ENCODE measurements at places on chromosomes 4 and X. TPM values are rescaled to one million over a fixed set of nuclear protein-coding genes. Genes with fewer than 3 reads are reported as not detected.

DNA sequence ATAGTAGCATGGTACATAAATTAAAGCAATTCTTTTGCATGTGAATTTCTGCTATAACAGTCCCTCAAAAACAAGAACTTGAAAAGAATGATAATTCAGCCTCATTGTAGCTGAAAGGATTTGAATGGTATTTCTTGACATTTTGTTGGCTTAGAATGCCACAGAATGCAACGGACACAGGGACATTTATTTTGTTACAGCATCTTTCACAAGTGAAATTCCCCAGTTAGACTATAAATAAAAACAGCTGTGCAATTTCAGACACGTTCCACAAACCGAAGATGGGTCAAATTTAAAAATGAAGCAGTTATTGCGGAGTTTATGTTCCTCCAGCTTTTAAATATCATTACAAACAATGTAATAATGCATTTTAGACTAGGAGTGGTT, 82.8 kb upstream of the AMELX start:
- DNase-seq, result no peak

DNA sequence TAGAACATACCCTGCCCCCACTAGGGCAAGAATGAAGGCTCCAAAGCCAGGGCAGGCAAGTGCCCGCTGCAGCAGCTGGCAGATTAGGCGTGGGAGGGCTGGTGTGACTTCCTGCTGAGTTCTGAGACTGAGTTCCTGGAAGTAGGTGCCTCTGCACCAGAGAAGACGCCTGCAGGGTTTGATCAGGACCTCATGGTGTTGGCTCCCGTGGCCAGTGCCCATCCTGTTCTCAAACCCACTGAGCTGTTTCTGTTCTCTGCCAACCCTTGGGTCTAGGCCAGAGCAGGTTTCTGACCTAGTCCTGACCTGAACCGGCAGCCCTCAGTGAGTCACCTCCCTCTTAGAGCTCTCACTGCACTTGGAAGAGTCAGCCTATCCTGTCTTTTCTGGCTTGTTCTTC, 220.7 kb downstream of the HS6ST2 start:
- DNase-seq, result no peak

DNA sequence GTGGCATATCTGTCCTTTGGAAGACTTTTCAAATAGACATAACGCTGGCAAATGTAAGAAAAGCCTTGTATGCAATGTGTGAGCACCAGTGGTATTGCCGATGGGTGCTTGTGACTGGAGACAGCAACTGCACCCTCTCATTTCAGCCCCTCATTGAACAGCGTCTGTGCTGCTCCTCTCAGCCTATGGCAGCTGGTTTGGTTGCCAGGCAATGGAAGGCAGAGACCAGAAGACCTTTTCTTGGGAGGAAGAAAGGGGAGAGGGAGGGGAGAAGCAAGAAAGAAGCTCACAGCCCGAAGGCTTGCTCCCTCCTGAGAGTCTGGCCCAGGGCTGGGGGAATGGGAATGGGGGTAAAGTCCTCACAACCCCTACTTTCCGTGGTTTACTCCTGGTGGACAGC, 20.2 kb downstream of the ZCCHC13 start:
- DNase-seq, result no peak

DNA sequence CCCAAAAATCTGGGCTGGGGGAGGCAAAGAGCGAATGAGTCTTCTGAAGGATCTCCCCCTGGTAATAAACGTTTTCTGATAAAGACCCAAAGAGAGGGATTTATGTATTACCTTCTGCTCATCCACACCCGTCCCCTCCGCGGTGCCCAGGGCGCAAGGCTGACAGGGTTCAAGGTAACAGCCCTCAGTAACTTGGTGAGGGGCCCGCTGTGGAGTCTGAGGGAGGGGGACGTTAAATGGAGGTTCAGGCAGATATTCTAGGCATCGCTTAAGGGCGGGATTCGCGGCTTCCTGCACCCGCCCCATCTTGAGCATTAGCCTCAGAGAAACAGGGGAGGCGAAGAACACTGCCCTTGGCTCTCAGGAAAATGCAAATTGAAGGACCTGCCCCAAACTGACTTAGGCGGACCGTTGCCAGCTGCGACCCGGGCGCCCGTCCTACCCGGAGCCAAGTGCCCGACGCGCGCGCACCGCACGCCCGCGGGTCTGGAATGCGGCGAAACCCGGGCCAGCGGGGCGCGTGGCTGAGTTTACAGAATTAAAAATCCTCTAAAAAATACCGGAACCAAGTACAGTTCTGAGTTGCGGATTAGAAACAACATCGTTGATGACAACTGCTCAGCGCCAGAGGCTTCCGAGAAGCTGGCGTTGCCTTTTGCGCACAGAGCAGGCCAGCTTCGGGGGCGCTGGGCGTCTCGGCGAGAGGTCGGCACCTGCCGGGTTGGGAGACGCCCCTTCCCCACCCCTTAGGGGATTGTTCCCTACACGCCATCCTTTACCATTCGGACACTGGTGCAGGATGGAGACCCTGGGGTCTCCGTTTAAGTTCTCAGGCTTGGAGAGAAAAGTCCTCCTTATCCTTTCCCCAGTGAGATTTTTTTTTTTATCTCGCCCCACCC, 2.8 kb downstream of the HELT start:
- DNase-seq, result no peak

GRCh38 chr4:125979950-125980349, 665.2 kb downstream of the FAT4 start:
- DNase-seq, result no peak

GRCh38 chr4:41349021-41349420, 92.3 kb downstream of the UCHL1 start:
- DNase-seq, result no peak

GRCh38 chr4:176565049-176565448, 227.7 kb downstream of the VEGFC start:
- no peak for DNase-seq

- no peak for DNase-seq
These were observed 137.8 kb downstream of the GPM6A start for GRCh38 chr4:175674219-175674618.

DNA sequence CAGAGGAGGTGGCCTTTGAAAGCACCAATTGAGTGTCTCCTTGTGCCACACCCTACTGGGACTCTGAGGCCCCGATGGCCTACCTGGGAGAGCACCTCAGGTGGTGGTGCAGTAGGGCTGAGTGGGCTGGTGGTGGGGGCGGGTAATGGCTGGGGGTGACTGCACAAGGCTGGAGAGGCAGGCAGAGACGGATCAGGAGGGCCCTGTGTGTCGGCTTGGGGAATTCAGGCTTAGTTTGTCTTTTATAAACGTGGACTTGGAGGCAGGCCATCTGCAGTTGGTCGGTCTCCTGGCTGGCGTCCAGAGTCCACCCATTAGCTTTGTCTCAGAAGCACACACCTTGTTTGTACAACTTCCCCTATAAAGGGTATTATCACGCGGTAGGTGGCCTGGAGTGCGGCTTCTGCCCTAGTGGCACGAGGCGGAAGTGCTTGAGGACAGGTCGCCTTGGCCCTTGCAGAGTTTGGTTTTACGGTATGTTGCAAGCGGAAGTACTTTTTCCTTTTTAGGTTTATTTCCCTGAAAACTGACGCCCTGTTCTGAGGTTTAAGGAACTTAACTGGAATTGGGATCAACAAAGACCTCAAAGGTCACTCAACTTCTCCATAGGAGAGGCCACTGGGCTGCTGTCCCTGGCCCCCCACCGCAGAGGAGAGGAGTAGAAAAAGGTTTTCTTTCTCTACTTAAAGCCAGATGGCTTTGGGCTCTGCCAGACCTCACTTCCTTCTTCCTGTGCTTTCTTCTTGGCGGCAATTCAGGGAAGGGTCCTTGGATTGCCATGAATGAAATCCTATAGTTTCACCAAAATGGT, 8.0 kb downstream of the TBC1D14 start:
- DNase-seq, result no peak

DNA sequence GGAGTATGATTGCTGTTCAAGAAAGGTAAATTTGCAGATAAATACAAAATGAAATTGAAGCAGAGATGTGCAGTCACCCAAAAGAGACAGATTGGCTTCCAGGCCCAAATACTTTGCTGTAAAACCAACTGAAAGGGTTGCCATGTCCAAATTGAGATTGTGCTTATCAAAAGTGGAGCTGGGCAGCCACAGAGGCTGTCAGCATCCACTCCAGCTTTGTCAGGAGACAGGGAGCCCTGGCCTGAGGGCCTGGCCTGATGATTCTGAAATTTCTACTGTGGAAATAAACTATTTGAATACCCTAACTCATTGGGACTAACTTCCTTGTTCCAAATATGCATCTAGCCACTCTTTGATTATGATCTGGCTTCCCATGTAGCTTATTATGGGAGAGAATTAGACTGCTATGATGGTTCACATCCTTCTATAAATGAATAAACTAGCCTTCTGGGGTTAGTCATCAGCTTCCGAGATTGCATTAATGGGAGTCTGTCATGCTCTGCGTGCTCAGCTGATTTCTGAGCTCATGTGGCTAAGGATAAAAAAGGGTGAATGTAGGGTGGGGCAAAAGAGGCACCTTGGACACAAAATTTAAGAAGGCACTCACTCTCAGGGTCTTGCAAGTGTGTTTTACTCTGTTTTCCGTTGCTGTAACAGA, 48.2 kb downstream of the SLC34A2 start:
- no peak for DNase-seq

- no peak for DNase-seq
These were observed 12.7 kb upstream of the DCUN1D4 start for GRCh38 chr4:51830156-51830720.

PCDH10 gene
- total RNA-seq, result 0.06 TPM

FAAH2 gene
- 0.29 TPM for total RNA-seq

GASK1B gene
- 81.6 TPM for total RNA-seq

FAM9C gene
- not detected for total RNA-seq

Data from mesenteric fat pad (tissue), 1 donor.